Umbilical cord (tissue), 2 donors: ENCODE measurements at places on chromosomes 2 and 18.

GRCh38 chr2:198641161-198641560 lies 816.6 kb downstream of the SATB2 start:
- no peak for DNase-seq

DNA sequence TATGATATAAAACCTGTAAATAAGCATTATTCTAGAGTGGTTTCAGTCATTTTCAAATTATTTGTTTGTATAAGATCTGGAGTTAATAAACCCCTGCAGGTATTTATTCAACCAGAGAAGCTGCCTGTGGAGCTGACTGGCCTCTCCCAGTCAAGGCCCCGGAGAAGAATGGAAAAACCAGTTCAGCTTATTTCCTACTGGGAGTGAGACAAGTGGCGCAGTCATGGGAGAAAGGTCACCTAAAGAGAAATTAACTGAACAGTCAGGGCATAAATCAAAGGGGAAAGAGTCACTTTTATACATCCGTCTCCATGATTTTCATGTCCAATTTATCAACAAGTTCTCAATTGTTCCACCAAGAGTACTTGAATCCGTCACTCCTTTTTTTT lies 240.9 kb downstream of the RNF152 start:
- DNase-seq, result no peak

- no peak for DNase-seq
These were observed 97.7 kb upstream of the ACAA2 start for GRCh38 chr18:49910986-49911385.

DNA sequence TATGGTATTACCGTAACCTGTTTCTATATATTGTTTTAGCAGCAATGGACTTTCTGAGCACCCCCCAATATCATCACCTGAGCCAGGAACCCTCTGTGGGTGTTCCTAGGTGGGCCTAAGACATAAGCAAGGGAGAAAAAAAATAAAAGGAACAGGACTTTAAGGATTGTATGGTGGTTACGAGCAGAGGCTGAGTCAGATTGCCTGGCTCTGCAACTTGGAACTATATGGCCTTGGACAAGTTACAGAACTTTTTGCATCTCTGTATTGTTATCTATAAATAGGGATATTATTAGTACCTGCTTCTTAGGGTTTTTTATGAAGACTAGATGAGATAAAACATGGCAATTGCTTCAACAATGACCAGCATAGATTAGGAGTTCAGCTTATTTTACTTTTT lies 34.9 kb downstream of the MFSD6 start:
- no peak for DNase-seq

GRCh38 chr18:48612917-48613316 lies 74.1 kb downstream of the CTIF start:
- no peak for DNase-seq

GRCh38 chr2:225073198-225073597 lies 30.9 kb upstream of the DOCK10 start:
- no peak for DNase-seq

- no peak for DNase-seq
These were observed 191.7 kb downstream of the CD226 start for GRCh38 chr18:69755856-69756496.

DNA sequence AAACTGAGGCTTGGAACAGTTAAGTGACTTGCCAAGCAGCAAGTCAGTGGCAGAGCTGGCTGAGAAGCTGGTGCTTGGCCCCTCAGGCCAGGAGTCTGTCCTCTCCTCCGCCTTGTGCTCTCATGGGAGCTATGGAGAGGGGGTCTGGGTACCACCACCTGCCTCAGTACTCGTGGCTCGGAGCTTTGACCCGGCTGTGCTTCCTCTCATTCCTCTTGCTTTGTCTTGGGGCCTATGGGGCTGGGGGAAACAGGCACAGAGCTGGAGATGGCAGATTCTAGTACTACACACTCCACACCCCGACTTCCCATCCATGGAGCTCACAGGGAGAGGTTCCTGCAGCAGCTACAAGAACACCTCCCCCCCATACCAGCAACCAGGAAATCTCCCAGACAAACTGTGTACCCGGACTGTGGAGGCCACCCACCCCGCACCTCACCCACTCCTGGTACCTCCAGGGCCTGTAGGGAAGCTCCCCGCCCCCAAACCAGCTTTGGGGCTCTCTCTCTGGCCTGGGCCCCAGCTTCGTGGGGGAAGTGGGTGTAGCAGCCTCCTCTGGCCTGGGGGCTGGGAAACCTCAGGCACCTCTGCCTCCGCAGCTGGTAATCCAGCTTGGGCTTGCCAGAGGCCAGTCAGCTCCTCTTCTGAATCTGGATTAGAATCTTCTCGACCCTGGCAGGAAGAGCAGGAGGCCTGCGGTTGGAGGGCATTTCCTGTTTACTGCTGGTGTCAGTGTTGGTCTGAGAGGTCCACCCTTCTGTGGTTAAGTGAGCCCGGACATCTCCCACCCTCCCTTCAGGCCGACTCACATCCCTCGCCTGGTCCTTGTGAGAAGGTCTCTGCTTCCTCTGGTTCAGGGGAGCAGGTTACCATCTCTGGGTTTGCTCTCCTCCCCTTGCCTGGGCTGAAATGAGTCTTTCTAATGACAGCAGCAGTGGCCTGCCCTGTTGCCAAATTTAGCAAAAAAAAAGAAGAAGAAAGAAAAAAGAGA lies 22.3 kb upstream of the RHOB start:
- peak; percentile 65 for DNase-seq

- peak; percentile 9 for DNase-seq
These were observed 531.5 kb downstream of the TNS1 start for GRCh38 chr2:217471319-217471718.

DNA sequence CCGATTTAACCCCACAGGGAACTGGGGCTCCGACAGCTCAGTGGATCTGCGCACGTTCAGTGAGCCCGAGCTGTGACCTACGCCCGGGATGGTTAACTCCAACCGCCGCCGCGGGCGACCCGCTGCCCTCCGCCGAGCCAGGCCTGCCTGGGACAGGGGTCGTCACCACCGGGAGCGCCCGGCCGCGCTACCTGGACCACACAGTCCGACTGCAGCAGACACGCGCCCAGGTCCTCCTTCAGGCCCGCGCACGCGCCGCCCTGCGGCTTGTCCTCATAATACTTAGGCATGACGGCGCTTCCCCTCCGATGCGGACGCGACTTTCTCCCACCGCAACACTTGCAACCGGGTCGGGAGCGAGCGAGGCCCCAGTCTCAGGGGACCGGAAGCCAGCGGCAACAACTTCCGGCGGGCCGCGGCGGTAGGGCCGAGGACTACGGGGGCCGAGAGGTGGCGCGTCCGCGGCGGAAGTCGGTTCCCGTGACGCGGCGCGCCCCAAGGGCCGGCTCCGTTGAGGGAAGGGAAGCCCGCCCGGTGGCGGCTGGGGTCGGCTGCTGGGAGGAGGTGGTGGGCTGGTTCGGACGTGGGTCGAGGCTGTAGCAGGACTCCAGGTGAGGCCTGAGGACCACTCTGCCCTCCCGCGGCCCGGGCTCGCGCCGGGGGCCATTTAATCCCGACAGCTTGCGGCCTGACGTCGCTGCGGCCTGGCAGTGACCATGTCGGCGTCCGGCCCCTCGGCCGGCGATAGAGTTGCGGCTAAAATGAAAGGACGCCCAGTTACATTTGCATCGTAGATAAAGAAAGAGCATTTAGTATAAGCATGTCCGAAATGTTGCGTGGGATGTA lies at the start of the genes COA5 and UNC50:
Gene COA5 (minus strand): TSS at position 397 of the 846 bp plus-strand sequence. CDS start 107 bp downstream, at position 290.
Gene UNC50 (plus strand): TSS at position 474 of the 846 bp plus-strand sequence. CDS start 1,171 bp downstream, outside the sequence.
- DNase-seq, result peak; percentile 90

- no peak for DNase-seq
These were observed 161.6 kb downstream of the LCLAT1 start for GRCh38 chr2:30608643-30609042.

- no peak for DNase-seq
These were observed 37.0 kb downstream of the CD8B2 start for GRCh38 chr2:106523976-106524665.

DNA sequence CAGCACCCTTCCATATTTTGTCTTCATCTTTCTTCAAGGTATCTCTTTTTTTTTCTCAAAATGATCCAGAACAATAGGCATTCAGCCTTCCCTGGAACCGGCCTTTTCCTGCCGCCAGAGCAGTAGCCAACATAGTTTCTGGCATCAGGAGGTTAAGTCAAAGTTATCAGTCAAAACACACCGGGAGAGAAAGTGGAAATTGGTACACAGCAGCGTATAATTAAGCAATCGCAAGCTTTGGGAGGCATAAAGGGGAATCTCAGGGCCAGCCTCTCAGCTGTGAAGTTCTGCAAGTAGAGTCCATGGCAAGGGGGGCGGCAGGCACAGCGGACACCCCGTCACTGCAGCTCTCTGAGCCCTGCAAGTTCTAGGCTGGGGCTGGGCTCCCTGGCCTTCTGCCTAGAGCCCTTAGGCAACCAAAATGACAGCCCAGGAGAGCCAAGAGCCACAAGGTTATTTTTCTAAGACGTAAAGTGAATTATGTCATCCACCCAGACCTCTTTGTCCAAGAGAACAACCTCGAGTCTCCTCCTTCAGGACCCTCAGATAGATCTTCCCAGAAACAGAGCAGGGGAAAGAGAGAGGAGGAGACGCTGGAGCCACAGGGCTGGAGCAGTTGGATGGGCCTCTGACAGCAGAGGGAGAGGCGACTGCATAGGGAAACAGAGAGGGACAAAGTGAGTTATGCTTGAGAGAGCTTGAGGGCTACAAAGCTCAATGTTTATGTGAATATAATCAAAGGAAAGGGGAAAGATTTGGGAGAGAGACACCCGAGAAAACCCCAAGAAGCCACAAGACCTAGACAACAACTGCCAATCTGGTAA lies 114.7 kb downstream of the BCL2L11 start:
- no peak for DNase-seq

DNA sequence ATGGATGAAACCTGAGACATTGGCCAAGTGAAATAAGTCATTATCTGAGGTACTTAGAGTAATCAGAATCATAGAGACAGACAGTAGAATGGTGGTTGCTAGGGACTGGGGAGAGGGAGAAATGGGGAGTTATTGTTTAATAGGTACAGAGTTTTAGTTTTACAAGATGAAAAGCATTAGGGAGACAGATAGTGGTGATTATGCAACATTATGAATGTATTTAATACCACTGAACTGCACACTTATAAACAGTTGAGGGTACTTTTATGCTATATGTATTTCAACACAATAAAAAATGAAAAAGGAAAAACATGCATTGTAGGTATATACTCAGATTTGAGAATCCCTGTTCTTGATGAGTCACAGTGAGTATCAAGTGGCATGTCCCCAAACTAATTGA lies 59.7 kb downstream of the EPC2 start:
- no peak for DNase-seq

- no peak for DNase-seq
These were observed 1.4 kb upstream of the MBD1 start for GRCh38 chr18:50282521-50283335.

- DNase-seq, result peak; percentile 61
These were observed 455.3 kb downstream of the MEIS1 start for GRCh38 chr2:66890166-66890742.

DNA sequence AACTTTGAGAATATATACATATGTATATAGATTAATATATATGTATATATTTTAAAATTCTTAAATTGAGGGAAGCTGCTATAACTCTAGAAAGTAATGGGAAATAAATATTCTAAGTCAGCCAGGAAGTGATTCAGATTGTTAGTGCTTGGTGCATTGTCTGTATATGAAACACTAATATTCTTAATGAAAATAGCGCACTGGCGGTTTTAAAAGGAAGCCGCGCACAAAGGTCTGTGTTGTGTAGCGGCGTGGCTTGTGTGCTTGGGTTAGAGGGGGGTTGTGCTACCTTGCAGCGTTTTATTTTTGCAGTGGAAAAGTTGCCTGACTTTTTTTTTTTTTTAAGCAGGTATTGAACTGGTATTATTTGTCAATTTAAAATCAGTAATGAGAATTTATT lies 11.3 kb downstream of the TSHZ1 start:
- no peak for DNase-seq
